ENCODE measurements at places on chromosomes 2 and 18.
A peak's percentile ranks its signal among the peaks of the same experiment; 100 is the strongest.

- peak; percentile 78 for DNase-seq
Measured at GRCh38 chr2:98269274-98269673, 77.0 kb upstream of the CNGA3 start.

DNA sequence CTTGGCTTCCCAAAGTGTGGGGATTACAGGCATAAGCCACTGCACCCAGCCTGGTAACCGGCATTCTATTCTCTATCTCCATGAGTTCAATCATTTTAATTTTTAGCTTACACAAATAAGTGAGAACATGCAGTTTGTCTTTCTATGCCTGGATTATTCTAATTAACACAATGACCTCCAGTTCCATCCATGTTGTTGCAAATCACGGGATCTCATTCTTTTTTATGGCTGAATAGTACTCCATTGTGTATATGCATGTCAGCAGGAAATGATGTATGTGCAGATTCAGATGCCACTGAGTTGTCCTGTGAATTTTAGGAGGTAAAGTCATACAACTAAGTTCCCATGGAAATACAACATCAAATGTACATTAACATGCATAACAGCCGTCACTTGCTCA lies 24.7 kb upstream of the AMMECR1L start:
- no peak for DNase-seq

- DNase-seq = no peak
Measured at GRCh38 chr2:55772109-55772980, 78.7 kb upstream of the PNPT1 start.

- peak; percentile 45 for DNase-seq
Measured at GRCh38 chr2:24972315-24972961, 683 bp upstream of the DNAJC27 start.

- DNase-seq = no peak
Measured at GRCh38 chr2:159164457-159164911, 122.0 kb downstream of the WDSUB1 start.

DNA sequence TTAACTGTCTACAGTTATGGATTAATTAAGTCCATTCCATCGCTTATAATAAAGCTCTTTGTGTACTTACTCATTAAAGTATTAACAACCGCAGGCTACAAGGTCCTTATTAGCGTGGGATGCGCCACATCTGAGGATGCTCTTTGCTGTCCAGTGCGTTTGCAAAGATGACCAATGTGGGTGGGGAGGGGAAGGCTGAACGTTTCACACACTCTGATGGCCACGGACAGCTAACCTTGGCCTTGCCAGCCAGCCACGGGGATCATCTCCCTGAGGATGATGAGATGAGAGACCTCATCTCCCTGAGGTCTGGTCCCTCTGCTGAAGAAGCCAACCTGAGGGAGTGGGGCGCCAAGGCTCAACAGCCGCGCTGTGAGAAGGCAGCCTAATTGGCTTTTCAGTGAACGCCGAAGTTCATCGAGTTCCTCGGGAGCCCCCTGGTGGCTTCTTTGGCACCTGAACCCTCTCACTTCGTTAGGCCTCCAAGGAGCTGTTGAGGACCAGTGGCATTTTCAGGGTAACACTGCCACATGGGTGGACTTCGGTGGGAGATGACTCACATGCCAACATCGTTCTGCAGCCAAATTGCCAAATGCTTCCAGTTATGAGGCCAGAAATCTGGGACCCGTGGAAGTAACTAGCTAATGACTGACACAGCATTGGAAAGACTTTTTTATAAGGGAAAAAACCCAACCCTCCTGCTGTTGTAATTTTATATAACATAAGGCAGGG lies 69.3 kb upstream of the SEC11C start:
- peak; percentile 89 for DNase-seq
